Panc1 (cell line): ENCODE measurements at places on chromosomes 12 and 14. TPM values are rescaled to one million over a fixed set of nuclear protein-coding genes. Genes with fewer than 3 reads are reported as not detected.

Gene CLEC4E
- total RNA-seq, result not detected

Gene RFX4
- not detected for total RNA-seq

Gene HOXC12
- total RNA-seq, result 5.1 TPM

Gene CLEC6A
- total RNA-seq, result not detected

Gene E2F7
- total RNA-seq, result 13.1 TPM

Gene ERP27
- total RNA-seq, result not detected

Gene RNU4-1
- total RNA-seq, result 1,565 TPM

Gene FGF23
- not detected for total RNA-seq

Gene NANOG
- total RNA-seq, result 0.62 TPM

Gene KLHDC1
- total RNA-seq, result 1.3 TPM

Gene PAH
- total RNA-seq, result 0.51 TPM

Gene SVOP
- not detected for total RNA-seq

Gene AJUBA
- total RNA-seq, result 50.2 TPM

Gene SLCO1C1
- not detected for total RNA-seq

Gene NRL
- 1.4 TPM for total RNA-seq

Gene A2M
- 2.1 TPM for total RNA-seq

Gene TAS2R7
- not detected for total RNA-seq

Gene SERPINA12
- total RNA-seq, result not detected

Gene TAS2R42
- not detected for total RNA-seq

Gene LPAR5
- total RNA-seq, result not detected

Gene CLEC1B
- not detected for total RNA-seq

Gene HPD
- 0.51 TPM for total RNA-seq

Gene JDP2
- 17.5 TPM for total RNA-seq

Gene ESPL1
- 54.6 TPM for total RNA-seq

Gene LYZ
- 1.1 TPM for total RNA-seq

Gene GLI1
- total RNA-seq, result 6.5 TPM

Gene NXPH4
- total RNA-seq, result 2.1 TPM

Gene GARIN6
- not detected for total RNA-seq

Gene UBR7
- 19.9 TPM for total RNA-seq

Gene PROX2
- not detected for total RNA-seq

Gene PAX9
- total RNA-seq, result 0.82 TPM

Gene GLS2
- total RNA-seq, result 1.3 TPM

Gene TSPAN11
- total RNA-seq, result not detected
